Activated T-cell treated with anti-CD3 and anti-CD28 coated beads for 1 hour (primary cell): ENCODE measurements at places on chromosomes 2 and 18.

DNA sequence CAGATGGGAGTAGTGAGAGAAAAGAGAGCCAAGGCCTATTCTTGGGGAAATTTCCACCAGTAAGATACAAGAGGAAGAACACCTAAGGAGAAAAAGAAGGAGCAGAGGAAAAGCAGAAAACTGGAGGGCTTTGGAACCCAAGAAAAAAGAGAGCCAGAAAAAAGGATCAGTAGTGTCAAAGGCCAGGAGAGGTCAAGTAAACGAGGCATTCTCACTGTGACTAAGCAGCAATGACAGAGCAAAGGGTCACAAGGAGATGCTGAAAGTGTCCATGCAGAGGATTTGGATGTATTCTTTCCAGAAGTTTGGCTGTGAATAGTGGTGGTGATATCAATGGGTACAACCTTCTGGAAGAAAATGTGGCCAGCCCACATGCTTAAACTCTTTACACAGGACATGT, 109.5 kb downstream of the DYNAP start:
- DNase-seq = no peak

GRCh38 chr2:74540291-74540690, 10.6 kb downstream of the HTRA2 start:
- no peak for DNase-seq

- DNase-seq = no peak
Measured at GRCh38 chr2:15348045-15348444, 213.1 kb downstream of the NBAS start.

GRCh38 chr2:3611589-3611988, 16.7 kb downstream of the COLEC11 start:
- no peak for DNase-seq

- DNase-seq = no peak
Measured at GRCh38 chr2:119149611-119150010, 8.9 kb downstream of the C1QL2 start.

DNA sequence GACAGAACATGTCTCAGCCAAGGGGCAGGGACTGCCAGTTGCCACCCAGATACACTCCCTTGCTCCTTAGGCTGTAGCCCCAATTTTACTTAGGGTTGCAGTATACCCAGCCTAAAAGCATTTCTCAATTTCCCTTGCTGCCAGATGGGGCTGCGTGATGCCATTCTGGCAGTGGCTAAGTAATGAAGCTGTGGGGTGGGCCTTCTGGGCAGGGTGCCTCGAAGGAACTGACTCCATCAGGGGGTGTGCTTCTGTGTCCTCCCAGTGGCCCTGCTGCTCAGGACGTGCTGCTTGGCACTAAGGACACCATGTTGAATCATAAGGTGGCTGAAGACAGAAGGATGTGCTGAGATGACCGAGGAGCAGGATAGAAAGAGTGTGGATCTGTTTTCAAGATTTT, 74.2 kb downstream of the VWA3B start:
- DNase-seq = no peak

- DNase-seq = no peak
Measured at GRCh38 chr18:59697236-59697932, at the start of gene CCBE1. Gene CCBE1, minus strand, starts transcription at chr18:59697423.
